Left renal cortex interstitium (tissue), 4 donors: ENCODE measurements at places on chromosomes 7 and 10.

DNA sequence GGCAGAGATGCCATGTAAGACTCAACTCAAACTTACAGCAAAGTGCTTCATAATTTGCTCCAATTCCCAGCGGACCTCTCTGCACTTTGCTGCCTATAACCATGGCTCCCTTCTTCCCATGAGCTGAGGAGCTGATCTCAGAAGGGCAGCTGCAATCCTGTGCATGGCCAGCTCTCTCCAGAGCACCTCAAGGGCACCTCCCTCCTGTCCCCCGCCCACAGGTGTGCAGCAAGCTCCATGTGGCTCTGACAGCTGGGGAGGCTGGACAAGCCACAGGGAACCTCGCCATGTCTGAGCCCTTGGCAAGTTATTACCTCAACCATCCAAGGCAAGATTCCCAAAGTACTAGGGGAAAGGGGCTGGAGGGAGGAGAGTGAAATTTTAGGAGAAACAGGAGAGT is 61.1 kb upstream of the DDC start:
- no peak for DNase-seq

DNA sequence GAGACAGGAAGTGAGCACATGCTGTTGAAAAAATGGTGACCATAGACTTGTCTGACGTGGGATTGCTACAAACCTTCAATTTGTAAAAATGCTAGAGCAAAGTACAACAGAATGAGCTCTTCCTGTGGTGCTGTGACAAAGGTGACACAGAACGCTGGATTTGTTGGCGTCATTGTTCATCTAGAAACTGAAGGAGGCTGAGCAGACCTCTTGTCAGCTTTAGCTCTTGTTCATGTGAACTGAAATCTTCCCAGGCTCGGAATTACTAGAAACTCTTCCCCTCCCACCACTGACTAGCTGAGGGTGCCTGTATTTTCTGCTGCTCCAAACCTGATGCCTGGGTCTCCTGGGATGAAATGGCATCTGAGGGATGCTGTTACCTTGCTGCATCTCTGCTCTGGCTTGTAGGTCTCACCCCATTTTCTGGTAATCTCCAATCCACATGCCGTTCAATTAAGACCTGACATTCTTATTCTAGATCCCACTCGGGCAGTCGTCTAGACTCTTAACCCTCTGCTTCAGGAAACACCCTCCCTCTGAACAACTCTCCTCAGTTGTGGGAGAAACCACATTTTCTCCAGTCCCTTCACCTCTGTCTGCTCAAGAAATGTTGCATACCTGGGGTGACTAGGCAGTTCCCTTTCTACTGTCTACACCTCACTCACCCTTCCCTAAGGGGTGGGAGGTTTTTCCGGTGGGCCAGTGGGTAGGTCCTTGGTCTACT is 349.3 kb downstream of the CXCL12 start:
- no peak for DNase-seq

DNA sequence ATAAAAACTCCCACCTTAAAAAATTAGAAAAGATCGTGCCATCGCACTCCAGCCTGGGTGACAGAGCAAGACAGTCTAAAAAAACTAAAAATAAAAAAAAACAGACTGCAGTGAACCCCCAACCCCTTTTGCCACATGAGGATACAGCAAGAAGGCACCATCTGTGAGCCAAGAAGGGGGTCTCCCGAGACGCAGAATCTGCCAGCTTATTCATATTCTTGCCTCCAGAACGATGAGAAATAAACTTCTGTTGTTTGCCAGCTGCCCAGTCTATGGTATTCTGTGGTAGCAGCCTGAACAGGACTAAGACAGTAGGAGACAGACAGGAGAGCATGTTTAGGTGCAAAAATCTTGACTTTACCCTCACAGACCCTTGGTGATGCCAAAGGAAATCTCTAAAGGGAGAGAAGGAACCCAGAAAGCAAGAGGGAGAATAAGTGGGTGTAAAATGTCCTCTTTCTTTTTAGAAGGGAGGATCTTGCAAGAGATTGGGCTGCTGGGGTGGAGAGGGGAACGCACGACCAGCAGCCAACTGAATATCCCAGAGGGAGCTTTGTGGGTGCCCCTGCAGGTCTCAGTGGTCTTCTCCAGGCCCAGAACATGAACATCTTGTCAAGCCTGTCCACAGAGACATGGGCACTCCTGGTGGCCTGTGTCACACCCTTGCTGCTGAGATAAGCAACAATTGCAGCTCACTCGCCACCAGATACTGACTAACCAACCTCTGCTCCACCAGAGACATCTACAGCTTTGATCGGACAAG is 400.7 kb upstream of the FOXK1 start:
- DNase-seq, result no peak

GRCh38 chr10:32190890-32191491 is 134.8 kb upstream of the KIF5B start:
- no peak for DNase-seq

DNA sequence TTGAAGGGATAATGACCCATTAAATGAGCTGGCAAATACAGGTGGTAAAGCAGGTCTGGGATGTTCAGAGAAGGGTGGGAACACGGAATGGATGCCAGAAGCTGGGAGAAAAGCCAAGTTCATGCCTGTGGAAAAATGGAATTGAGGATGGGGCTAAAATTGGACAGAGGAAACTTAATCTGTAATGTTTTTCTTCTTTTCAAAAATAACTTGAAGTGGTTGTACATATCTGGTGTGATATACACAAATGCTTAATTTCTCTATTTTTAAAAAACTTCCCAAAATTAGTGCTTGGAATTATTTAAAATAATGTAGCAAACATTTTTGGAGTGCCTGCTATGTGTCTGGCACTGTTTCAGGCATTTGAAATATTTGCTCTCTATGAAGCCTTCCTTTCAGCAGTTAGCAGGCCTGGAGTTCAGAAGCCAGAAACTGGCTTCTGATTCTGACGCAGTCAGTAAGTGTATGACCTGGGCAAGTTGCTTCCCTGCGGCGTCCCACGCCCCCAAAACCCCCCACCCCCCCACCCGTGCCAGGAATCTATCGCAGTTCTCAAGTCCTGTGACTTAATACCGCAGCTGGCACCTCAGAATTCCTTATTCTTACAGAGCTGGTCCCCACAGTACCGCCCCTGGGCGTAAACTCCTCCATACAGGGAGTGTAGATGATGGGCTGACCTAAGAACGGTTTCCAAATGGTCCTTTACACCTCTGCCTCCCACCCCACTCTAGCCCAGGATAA is 828 bp upstream of the MALSU1 start:
- no peak for DNase-seq

DNA sequence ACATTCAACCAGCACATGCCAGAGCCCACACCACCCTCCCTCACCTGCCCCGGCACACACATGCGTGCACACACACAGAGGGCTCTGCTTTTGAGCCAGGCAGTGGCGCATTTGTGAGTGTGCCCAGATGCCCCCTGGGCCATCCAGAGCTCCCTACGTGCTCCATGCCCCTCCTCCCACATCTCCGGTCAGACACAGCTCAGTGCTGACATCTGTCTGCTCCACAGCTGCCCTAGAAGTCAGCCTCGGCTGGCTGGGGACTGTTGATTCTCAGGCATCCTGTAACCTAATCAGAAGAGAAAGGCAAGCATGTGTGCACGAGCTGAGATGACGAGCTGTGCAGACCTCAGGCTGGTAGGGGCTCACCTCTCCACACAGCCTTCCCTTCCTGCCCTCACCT is 135.1 kb downstream of the ZMIZ1 start:
- no peak for DNase-seq

- no peak for DNase-seq
Observed at GRCh38 chr7:78690174-78690573, 763.3 kb downstream of the MAGI2 start.

DNA sequence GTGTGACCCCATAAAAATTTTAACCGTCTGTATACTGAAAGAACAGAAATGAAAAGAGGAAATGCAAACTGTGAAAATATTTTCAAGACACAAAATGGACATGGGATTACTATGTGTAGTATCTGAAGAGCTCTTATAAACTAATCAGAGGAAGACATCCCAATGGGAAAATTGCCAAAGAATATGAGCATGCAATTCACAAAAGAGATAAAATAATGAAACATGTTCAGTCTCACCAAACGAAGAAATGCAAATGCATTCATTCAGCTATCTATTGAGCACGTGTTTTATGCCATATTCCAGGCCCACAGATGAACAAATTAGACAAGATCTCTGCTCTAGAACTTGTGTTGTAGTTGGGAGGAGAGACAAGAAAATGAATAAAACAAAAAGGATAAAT is 63.2 kb downstream of the NHLRC2 start:
- no peak for DNase-seq

DNA sequence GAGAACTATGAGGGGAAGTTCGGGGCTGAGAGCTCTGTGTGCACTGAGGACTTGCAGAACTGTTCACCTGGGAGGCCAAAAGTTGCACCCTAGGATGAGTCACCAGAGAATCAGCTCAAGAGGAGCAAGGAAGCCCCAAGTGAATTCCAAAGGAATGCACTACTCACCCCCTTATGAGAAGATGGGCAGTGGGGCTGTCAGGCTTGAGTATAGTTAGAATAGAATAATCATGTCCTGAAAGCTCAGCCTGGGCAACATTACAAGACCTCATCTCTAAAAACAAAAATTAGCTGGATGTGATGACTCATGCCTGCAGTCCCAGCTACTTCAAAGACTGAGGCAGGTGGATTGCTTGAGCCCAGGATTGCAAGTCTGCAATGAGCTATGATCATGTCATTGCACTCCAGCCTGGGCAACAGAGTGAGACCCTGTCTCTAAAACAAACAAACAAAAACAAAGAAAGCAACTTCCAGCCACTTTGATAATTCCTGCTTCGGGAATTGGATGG is 30.0 kb downstream of the MAP3K8 start:
- DNase-seq, result no peak

DNA sequence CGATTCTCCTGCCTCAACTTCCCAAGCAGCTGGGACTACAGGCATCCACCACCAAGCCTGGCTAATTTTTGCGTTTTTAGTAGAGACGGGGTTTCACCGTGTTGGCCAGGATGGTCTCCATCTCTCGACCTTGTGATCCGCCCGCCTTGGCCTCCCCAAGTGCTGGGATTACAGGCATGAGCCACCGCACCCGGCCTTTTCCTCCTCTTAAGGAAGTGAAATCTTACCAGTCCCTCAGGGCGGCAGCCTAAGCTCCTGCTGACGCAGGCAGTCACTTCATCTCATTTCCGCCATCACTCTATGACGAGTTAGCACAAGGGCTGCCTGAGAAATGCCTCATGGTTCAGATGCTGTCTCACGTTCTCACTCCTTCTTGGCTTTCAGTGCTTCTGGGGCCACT is 246.0 kb upstream of the SHH start:
- no peak for DNase-seq
